ENCODE measurements at places on chromosomes 12 and 14.

GRCh38 chr14:55221186-55221585 is 29.8 kb upstream of the DLGAP5 start:
- no peak for DNase-seq
- no peaks in the 10 kb centered on the region for H3K4me1 ChIP-seq
- no peak overlapping the region for H3K27ac ChIP-seq
- H3K27me3 ChIP-seq: no peaks in the 10 kb centered on the region
- no peaks in the 10 kb centered on the region for H3K36me3 ChIP-seq

GRCh38 chr14:41362139-41362538 is 244.5 kb upstream of the LRFN5 start:
- no peak overlapping the region for H3K27ac ChIP-seq
- no peak for DNase-seq
- no peaks in the 10 kb centered on the region for H3K27me3 ChIP-seq
- no peaks in the 10 kb centered on the region for H3K36me3 ChIP-seq
- no peaks in the 10 kb centered on the region for H3K4me1 ChIP-seq

DNA sequence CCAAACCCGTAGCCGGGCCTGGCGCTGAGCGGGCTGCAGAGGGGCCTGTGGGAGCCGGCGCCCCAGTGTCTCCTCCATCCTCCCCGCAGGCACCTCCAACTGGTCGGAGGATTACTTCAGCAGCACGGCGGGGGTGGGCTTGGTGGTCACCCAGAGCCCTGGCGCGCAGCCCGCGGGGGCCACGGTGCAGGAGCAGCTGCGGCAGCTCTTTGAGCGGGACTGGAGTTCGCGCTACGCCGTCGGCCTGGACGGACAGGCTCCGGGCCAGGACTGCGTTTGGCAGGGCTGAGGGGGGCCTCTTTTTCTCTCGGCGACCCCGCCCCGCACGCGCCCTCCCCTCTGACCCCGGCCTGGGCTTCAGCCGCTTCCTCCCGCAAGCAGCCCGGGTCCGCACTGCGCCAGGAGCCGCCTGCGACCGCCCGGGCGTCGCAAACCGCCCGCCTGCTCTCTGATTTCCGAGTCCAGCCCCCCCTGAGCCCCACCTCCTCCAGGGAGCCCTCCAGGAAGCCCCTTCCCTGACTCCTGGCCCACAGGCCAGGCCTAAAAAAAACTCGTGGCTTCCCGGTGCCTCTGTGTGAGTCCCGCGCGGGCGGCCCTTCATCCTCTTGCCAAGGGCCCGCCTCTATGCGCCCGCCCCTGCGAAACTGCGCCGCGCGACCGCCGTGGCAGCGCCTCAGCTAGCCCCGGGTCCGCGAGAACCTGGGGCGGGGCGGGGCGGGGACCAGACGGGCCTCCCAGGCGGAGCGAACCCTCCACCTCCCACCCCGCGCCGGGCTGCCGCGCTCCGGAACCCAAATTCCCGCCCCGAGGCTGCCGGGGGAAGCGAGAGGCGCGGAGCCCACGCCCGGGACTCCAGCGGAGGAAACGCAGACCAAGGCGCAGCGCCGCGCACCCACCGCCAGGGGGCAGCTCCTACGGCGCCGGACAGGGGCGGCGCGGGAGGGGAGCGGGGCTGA is 8.3 kb downstream of the PLD4 start:
- DNase-seq: peak; percentile 86
- H3K4me3 ChIP-seq: peak overlapping the region; percentile 42
- H3K4me1 ChIP-seq: peaks cover 3% of the 10 kb centered on the region
- no peak overlapping the region for H3K27ac ChIP-seq
- peaks cover 27% of the 10 kb centered on the region for H3K36me3 ChIP-seq

- no peak overlapping the region for H3K4me3 ChIP-seq
- no peak for DNase-seq
- peaks cover 14% of the 10 kb centered on the region for H3K4me1 ChIP-seq
- H3K27ac ChIP-seq: no peak overlapping the region
- no peaks in the 10 kb centered on the region for H3K27me3 ChIP-seq
These were observed 2.3 kb upstream of the GPR162 start for GRCh38 chr12:6819106-6820030.

GRCh38 chr12:71014180-71014785 is 93.7 kb upstream of the PTPRR start:
- no peaks in the 10 kb centered on the region for H3K4me1 ChIP-seq
- H3K27ac ChIP-seq: no peak overlapping the region
- H3K4me3 ChIP-seq: no peak overlapping the region
- no peak for DNase-seq
- H3K36me3 ChIP-seq: no peaks in the 10 kb centered on the region

- DNase-seq: no peak
- H3K27ac ChIP-seq: peak overlapping the region; percentile 29
- H3K4me1 ChIP-seq: no peaks in the 10 kb centered on the region
- H3K27me3 ChIP-seq: no peaks in the 10 kb centered on the region
These were observed 56.9 kb downstream of the SCAF11 start for GRCh38 chr12:45933504-45933903.

DNA sequence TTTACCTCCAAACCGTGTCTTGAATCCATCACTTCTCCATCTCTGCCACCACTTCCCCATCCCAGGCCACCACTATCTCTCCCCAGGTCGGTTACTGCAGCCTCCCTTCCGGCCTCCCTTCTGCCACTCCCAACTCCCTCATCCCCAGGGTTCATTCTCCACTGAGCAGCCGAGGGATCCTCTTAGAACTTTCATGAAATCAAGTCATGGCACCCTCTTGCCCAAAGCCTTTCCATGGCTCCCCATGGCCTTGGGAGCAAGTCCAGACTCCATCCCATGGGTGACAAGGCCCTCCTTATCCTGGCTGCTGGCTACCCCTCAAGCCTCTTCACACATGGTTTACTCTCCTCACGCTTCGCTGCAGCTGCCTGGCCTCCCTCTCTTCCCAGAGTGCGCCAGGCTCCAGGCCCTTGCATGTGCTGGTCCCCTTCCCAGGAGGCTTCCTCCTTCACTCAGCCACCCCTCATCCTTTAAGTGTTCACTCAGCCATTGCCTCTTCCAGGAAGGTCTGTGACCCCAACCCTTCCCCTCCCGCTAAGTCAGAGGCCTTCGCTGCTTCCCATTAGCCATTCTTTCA is 17.9 kb upstream of the SH2B3 start:
- no peak overlapping the region for H3K27ac ChIP-seq
- no peak for DNase-seq
- no peaks in the 10 kb centered on the region for H3K27me3 ChIP-seq
- H3K4me1 ChIP-seq: peaks cover 12% of the 10 kb centered on the region
- H3K4me3 ChIP-seq: no peak overlapping the region

GRCh38 chr12:12466157-12466556 is 96.5 kb downstream of the DUSP16 start:
- H3K4me1 ChIP-seq: peaks cover 5% of the 10 kb centered on the region
- peak; percentile 12 for DNase-seq
- no peak overlapping the region for H3K4me3 ChIP-seq
- peaks cover 30% of the 10 kb centered on the region for H3K36me3 ChIP-seq

GRCh38 chr12:98696036-98696646 is 51.1 kb downstream of the APAF1 start:
- peaks cover 2% of the 10 kb centered on the region for H3K36me3 ChIP-seq

GRCh38 chr12:56836800-56837663 is 73.9 kb downstream of the HSD17B6 start:
- no peak overlapping the region for H3K27ac ChIP-seq
- no peaks in the 10 kb centered on the region for H3K36me3 ChIP-seq

DNA sequence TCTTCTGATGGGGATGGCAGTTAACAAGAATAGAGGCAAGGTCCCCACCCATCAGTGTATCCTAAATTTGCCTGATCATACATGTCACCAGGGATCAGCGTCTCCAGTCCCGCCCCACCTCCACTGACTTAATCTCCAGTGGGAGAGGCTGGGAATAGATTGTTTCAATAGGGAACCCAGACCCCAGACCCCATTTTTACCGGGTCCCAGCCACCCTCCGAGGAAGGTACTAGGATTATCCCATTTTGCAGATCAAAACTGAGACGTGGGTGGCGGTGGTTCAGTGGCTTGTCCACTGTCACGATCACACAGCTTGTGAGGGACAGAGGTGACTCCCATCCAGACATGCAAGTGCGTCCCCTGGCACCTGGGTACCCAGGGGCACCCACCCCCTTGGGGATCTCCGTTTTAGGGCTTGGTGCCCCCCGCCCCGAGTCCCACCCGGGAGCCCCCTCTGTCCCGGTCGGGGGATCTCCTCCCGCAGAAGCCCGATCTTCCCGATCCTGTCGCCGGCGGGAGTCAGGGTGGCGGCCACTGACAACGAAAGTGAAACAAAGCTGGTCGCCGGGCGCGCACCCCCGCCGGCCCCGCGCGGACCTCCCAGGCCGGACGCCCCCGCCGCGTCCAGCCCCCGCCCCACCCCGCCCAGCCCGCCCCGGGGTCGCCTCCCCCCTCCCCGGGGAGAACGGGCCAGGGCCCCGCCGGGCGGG is 523 bp downstream of the WSB2 start:
- peak overlapping the region; percentile 56 for H3K27ac ChIP-seq
- peak; percentile 46 for DNase-seq
- peaks cover 35% of the 10 kb centered on the region for H3K4me1 ChIP-seq
- no peaks in the 10 kb centered on the region for H3K36me3 ChIP-seq
- H3K27me3 ChIP-seq: no peaks in the 10 kb centered on the region
- peak overlapping the region; percentile 6 for H3K4me3 ChIP-seq

GRCh38 chr12:51862947-51863346 is 14.4 kb upstream of the FIGNL2 start:
- no peaks in the 10 kb centered on the region for H3K36me3 ChIP-seq
- H3K27ac ChIP-seq: no peak overlapping the region
- DNase-seq: no peak
- no peak overlapping the region for H3K4me3 ChIP-seq
- H3K4me1 ChIP-seq: peaks cover 16% of the 10 kb centered on the region

- no peaks in the 10 kb centered on the region for H3K36me3 ChIP-seq
- H3K27ac ChIP-seq: no peak overlapping the region
- H3K27me3 ChIP-seq: no peaks in the 10 kb centered on the region
- DNase-seq: no peak
- no peak overlapping the region for H3K4me3 ChIP-seq
- no peaks in the 10 kb centered on the region for H3K4me1 ChIP-seq
These were observed 53.8 kb upstream of the GSC start for GRCh38 chr14:94823556-94824341.

GRCh38 chr14:43503508-43503907 is 1003.6 kb downstream of the FSCB start:
- no peaks in the 10 kb centered on the region for H3K4me1 ChIP-seq
- no peak for DNase-seq
- no peaks in the 10 kb centered on the region for H3K27me3 ChIP-seq
- H3K4me3 ChIP-seq: no peak overlapping the region
- no peak overlapping the region for H3K27ac ChIP-seq
- H3K36me3 ChIP-seq: no peaks in the 10 kb centered on the region

DNA sequence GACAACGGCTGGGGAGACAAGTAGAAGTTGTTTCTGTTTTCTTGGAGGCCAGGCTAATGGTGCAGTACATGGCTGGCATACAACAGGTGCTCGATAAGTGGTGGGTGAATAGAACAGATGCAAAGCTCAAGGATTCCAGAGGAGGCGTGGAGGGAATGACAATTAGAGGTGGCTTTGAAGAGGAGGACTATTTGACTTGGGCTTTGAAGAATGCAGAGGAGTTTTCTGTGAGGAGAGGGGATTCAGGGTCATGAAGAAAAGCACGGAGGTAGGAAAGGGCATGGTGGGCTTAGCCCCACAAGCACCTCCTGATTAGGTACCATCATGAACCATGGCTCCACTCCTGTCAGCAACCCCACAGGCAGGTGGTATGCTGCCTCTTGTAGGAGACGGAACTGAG is 142.3 kb downstream of the RBM19 start:
- H3K4me1 ChIP-seq: no peaks in the 10 kb centered on the region
- H3K27me3 ChIP-seq: no peaks in the 10 kb centered on the region
- no peak overlapping the region for H3K4me3 ChIP-seq
- H3K36me3 ChIP-seq: peaks cover 2% of the 10 kb centered on the region

- no peak overlapping the region for H3K4me3 ChIP-seq
- H3K27ac ChIP-seq: no peak overlapping the region
- no peaks in the 10 kb centered on the region for H3K4me1 ChIP-seq
- H3K36me3 ChIP-seq: no peaks in the 10 kb centered on the region
These were observed 42.9 kb upstream of the KCNA5 start for GRCh38 chr12:5000658-5001385.

- H3K27ac ChIP-seq: no peak overlapping the region
- H3K4me1 ChIP-seq: no peaks in the 10 kb centered on the region
- H3K36me3 ChIP-seq: no peaks in the 10 kb centered on the region
- H3K27me3 ChIP-seq: no peaks in the 10 kb centered on the region
- no peak overlapping the region for H3K4me3 ChIP-seq
These were observed 96.6 kb upstream of the SLC35F4 start for GRCh38 chr14:57962325-57963035.

- H3K36me3 ChIP-seq: peaks cover 3% of the 10 kb centered on the region
- H3K27me3 ChIP-seq: no peaks in the 10 kb centered on the region
These were observed 221.9 kb downstream of the SLC38A4 start for GRCh38 chr12:46603776-46604456.

DNA sequence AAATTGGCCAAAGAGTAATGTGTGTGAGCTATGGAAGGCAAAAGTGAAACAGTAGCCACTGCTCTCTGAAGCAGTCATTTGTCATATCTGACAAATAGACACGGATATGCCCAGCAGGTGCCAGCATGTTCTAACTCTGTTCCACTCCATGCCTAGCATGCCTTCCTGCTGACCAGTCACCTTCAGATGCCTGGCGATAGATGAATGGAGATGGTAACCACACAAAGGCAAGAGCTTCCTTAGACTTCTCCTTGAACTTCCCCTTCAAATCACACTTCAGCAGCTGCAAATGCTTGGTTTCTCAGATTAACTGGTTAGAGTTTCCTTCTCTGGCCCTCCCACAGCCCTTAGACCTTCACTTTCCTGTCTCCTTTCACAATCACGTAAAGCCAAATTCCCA is 429.9 kb downstream of the DAD1 start:
- no peaks in the 10 kb centered on the region for H3K4me1 ChIP-seq
- no peak overlapping the region for H3K4me3 ChIP-seq
- H3K36me3 ChIP-seq: no peaks in the 10 kb centered on the region
- no peak for DNase-seq
- H3K27me3 ChIP-seq: peaks cover 2% of the 10 kb centered on the region
- H3K27ac ChIP-seq: no peak overlapping the region

DNA sequence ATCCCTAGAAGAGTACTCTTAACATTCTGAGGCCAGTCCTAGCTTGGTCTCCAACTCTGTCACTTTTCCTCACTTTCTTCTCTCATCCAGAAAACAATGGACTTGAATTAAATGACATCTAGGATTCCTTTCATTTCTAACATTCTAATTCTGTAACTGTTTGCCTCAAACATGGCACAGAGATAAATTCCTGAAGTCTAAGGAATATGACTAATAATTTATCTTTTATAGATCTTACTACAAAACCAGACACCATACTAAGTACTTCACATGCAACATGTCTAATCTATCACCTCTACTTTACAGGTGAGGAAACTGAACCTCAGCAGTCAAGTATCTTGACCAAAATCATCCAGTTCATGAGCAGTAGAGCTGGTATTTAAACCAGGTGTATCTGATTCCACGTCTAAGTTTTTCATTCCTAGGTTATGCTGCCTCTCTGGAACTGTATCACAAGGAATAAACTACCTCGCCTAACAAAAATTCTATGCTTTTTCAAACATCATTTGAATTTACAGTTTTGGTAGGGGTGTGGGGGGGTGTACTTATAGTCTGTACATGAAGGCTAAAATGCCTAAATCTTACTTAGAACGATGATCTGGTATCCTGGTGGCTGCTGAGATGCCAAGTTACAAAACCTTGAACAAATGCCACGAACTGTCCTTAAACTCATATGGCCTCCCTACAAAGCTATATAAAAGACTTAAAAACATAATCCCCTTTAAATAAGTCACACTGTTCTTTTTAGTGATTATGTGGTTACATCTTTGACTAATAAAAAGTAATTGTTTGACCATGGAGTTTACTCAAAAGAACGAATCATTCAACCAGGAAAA is 41.6 kb downstream of the ATXN2 start:
- H3K27me3 ChIP-seq: no peaks in the 10 kb centered on the region
- H3K36me3 ChIP-seq: no peaks in the 10 kb centered on the region
- no peaks in the 10 kb centered on the region for H3K4me1 ChIP-seq
- DNase-seq: no peak
- no peak overlapping the region for H3K4me3 ChIP-seq

GRCh38 chr14:89926694-89927093 is 27.8 kb downstream of the EFCAB11 start:
- no peak overlapping the region for H3K27ac ChIP-seq
- H3K4me1 ChIP-seq: no peaks in the 10 kb centered on the region
- no peaks in the 10 kb centered on the region for H3K27me3 ChIP-seq
